ENCODE measurements at places on chromosomes 1 and 21.

DNA sequence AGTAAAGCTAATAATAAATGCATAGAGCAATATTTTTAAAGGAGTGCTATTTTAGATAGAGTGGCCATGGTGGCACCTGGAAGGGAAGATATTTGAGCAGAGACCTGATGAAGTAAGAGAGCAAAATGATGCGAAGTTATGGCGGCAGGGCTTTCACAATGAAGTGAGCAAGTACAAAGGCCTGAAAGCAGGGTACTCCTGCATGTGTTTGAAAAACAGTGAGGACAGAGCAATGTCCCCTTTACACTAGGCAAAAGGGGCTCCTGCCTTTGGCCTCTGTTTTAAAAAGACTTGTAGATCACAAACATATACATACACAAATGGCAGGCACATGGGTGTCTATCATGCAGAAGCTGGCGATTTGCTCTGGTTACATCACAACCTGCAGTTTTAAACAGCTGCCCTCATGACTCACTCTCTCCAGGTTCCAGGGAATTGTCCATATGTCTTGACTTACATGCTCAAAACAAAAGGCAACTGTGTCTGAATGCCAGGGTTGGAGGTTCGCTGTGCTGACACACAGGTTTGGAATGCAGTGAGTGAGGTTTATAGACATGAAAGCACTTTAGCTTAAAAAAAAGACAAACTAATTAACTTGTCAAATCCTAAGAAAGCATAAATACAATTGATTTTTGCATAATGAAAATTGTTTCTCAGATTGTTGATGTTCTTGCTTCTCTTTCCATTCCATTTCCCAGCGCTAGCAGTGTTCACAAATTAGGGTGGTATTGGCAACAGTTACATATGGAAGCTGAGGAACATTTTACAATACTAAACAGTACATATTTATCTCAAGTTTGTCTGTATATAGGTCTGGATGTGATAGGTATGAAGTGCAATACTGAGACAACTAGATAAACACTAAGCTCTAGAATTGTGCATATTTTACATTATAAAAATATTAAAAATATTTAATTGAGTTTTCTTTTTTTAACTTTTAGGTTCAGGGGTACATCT lies 313.9 kb downstream of the BARHL2 start:
- peak; percentile 11 for DNase-seq

DNA sequence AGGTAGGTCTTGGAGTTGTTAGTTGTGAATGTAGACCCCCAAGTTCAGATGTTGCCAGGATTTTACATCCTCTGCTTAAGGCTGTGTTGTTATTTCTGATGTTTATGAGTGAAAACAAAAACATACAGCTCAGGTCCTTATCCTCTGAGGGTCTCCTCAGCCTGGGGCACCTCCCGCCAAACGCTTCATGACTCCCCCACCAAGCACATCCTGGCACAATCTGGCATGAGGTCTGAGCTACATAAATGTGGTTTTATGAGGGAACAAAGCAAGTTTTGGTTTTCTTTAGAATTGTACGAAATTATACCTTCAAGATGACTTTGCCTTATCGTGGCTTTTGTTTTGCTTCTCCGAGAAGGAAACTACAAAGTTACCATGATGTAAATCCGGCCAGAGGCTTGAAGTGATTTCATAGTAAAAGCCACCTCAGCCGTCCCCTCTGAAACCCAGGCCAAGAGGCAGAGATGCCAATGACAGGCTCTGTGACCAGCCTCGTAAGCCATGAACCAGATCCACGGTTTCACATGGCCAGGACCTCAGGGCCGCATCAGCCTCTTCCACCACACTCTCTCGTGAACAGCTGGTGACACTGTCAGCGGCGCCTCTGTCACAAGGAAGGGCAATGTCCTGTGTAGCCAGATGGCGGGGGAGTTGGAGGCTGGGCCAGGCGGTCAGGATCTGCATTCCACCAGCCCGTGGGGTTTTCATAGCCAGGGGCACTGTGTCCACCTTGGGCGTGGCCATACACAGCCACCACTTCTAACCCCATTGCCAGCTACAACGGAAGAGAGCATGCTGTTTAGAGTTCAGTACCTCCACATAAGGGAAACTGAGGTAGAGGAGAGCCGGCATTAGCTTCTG lies 199.4 kb downstream of the KIF26B start:
- DNase-seq = no peak

DNA sequence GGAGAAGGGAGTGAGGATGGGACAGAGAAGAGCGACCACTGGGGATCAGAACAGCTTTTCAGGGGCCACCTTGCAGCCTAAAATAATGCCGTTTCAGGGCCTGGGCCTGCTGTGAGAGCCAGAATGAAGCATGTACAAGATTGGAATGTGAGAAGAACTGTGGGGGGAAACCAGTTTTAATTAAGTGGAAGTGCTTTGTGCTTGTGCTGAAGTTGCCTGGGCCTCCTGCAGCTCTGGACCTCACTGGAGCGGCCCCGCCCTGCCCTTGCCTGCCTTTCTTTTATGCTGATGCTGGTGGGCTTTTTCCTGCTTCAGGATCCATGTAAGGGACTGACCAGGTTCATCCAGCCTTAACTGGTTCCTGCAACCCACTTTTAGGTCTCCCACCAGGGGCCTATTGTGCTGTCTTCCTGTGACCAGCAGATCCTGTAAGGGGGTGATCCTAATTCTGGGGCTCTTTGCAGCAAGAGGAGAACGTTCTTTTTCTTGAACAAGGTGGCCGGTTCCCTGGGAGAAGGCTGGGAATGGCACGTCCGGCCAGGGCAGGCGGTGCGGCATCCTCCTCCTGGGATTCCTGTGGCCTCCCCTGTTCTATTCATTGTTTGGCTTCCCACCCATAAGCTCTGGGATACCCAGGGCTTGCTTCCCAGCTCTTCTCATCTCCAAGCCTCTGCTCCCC lies 3.2 kb downstream of the C1orf226 start:
- no peak for DNase-seq

DNA sequence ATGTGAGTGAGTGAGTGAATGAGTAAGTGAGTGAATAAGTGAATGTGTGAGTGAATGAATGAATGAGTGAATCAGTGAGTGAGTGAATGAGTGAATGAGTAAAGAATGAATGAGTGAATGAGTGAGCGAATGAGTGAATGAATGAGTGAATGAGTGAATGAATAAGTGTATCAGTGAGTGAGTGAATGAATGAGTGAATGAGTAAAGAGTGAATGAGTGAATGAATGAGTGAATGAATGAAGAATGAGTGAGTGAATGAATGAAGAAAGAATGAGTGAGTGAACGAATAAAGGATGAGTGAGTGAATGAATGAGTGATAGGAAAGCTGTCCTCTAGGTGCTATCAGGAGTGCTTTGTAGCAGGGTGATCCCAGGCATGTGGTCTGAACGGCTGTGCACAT lies 35.7 kb downstream of the CFAP74 start:
- DNase-seq = no peak

DNA sequence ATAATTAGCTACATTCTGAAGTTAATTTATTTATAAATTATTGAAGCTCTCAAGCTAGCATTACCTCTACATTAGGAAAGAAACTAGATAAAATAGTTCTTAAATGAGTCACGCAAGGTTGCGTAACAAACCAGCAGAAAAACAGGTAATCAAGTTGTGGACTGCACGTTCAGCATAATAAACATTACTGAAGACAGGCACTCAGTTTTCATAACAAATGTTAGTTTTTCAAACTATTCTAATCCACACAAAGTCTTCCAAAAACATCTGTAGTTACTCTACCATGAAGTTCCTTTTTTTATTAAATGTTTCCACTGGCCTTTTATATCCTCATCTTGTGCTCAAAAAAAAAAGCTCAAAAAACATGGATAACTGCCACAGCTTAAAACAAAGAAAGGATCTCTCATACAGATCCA lies 1.3 kb downstream of the TOR1AIP2 start:
- no peak for DNase-seq

Data from COR-L47 (cell line).